ENCODE measurements at places on chromosomes 1 and 21. TPM values are rescaled to one million over a fixed set of nuclear protein-coding genes. Genes with fewer than 3 reads are reported as not detected.

Gene POU3F1
- 2.8 TPM for total RNA-seq

Gene CD5L
- total RNA-seq, result not detected

Gene FCGR3B
- 1.6 TPM for total RNA-seq

Gene NCAM2
- total RNA-seq, result 3.7 TPM

Gene PLPPR4
- 5.1 TPM for total RNA-seq

Gene RRP1B
- 22.5 TPM for total RNA-seq

Gene CLCA1
- total RNA-seq, result 0.18 TPM

Gene PADI2
- total RNA-seq, result 1.8 TPM

Gene TEDDM1
- total RNA-seq, result not detected

Gene ACKR1
- 164 TPM for total RNA-seq

Gene RXFP4
- not detected for total RNA-seq

Data from ureter (tissue), 1 donor.